ENCODE measurements at places on chromosomes 16 and 17.

DNA sequence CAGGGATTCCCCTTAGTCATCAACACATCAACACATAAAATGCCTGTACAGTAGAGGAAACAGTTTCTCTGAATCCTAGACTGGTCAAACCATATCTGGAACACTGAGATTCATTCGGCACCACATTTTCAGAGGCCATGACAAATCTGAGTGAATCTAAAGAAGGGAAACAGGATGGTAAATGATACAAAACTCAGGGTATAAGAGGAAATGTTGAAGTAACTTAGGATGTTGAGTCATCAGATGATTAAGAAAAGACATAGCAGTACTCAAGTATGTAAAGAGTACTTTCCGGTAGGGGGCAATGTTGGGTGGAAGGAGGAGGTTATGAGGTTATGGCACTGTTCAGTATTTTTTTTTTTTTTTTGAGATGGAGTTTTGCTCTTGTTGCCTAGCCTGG lies 358.5 kb upstream of the PMFBP1 start:
- DNase-seq: no peak

GRCh38 chr17:69936996-69937395 lies 138.0 kb upstream of the KCNJ16 start:
- DNase-seq: no peak

DNA sequence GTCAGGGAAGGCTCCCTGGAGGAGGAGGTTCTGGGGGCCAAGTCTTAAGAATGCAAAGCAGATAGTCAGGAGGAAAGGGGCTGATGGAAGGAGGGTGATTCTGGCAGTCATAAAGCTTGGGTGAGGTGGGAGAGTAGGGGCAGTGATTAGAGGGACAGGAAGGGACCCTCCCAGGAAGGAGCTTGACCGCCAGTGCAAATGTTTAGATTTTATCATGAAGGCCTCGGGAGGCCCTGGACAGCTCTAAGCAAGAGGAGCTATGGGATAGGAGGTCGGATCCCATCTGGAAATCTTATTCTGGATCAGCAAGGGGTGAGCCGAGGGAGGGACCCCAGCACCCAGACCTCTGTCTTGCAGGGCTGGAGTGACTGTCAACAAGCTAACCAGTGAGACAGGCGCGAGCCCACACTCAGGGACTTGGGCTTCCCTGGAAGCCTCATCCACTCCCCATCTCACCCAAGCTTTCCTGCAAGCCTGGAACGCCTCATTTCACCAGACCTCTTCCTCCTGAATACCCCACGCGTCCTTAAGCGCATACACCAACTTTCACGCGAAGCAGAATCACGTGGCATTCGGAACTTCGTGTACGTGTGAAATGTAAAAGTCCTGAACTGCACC lies 52.0 kb upstream of the CBX4 start:
- DNase-seq: no peak

DNA sequence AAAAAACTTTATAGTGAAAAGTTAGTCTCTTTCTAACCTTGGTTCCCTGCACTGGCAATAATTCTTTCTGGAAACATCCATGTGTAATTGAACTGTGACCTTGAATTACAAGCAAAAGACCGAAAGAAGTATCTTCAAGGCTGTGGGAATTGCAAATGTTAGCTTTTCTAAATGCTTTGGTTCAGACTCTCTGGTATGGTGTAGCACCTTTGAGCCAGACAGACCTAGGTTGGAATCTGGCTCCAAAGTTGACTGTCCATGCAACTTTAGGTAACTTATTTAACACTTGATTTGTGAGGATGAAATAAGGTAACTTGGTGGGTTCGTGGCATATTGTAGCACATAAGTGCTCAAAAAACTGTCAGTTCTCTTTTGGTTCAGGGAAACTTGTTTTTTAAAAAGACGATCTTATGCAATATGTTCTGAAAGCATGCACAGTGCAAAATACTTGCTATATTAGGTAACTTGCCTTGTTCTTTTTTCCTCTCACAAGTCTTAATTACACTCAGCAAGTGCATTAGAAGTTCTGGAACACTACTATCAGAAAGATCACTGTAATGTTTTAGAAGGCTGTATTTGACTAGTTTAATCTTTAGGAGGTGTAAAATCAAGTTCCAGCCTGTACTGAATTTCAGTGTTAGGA lies 46.3 kb downstream of the TANGO6 start:
- no peak for DNase-seq

DNA sequence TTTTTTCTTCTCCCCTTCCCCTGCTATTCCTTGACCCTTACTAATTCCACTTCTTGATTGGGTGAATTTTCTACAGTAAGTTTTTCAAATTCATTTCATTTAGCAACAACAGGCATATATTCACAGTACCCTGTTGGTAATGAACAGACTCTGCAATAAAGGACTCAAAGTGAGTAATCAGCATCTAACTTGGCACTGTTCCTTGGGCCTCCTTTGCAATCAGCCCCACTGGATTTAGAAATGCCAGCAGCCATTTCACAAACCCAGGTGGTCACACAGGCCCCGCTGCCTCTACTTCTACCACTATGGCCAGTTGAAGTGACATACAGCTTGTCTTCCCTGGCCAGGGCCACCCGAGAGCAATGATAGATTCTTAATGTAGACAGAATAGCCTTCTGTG lies 113.8 kb downstream of the CYB561 start:
- no peak for DNase-seq

DNA sequence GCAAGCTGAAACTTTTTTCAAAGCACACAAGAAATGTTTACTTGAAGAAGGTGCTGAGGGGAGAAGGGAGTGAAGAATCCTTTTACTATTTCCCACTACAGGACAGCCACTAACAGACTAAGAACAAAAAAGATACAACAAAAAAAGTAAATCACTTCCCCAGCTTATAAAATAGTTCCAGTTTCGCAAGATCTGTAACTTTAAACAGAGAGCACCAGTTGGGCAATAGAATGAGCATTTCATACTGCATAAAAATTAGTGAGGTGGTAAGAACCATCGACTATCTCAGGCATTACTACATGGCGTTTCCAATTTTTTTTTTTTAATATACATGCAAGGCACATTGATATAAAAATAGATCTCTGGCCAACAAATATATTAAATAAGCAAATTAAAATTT lies 11.1 kb downstream of the CRYBA1 start:
- DNase-seq: no peak

DNA sequence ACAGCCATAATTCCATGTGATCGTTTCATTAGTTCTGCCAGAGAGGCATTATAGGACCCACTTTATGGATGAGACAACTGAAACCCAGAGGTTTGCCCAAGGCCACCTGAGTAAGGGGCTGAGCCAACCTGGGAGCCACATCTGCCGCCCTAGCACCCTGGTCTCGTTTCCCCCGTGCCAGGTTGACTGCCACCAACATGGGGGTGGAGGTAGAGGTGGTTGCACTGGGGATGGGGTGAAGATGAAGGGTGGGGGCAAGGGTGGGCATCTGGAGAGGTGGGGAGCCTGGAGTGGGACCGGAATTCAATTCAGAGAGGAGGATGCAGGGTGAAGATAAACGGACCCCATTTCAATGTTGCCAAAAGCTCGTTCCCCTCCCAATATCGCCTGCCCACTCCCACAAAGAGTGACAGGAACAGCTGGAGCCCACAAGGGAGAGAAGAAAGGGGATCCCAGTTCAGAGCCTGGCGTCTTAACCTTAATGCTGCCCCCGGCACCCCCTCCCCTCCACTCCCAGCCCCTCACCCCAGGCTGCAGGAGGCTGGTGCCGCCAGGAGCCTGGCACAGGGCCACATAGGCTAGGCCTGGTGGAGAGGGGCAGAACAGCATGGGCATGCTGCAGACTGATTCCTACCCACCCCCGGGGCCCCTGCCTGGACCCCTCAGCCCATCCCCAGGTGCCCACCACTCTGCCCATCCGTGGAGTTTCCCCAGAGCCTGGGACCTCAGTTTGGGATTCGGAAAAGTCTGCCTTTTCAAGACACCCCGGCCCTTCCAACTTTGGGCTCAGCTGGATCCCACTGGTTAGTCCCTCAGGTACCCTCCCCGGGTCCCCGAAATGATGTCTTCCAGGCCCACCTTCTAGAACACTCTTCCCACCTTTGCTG lies 29.6 kb downstream of the NGFR start:
- DNase-seq: no peak

DNA sequence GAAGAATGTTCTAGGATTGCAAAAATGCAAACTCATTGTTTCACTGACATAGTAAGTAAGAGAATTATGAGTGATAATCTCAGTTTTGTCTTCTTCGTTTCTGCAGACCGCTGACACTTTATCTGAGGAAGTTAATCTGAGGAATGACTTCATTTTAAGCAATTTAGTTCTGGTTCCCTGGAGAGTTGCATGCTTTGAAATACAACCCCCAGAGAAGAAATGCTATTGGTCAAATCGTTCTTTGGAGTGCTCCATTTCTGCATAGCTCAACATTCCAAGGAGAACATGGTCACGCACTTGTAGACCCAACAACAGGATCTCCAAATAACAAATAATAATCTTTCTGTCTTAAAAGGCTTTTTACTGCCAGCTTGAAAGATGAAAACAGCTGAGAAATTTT lies 427.1 kb downstream of the GRIN2A start:
- no peak for DNase-seq

DNA sequence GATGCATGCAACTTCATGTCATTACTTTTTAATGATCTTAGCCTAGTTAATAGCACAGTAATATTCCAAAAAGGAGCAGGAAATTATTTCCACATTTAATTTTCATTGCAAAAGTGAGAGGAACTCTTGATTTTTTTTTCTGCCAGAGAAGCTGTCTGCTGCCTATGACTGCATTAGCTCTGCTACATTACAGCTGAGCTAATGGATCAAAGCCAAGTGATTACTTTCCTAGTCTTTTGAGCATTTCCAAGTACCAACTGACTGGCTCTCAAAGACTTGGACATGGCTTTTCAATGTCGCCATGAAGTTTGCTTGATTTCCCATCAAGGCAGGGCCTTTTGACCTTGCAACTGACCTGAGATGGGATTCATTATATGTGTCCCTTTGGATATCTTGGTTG lies 356.6 kb upstream of the XYLT1 start:
- DNase-seq: no peak

DNA sequence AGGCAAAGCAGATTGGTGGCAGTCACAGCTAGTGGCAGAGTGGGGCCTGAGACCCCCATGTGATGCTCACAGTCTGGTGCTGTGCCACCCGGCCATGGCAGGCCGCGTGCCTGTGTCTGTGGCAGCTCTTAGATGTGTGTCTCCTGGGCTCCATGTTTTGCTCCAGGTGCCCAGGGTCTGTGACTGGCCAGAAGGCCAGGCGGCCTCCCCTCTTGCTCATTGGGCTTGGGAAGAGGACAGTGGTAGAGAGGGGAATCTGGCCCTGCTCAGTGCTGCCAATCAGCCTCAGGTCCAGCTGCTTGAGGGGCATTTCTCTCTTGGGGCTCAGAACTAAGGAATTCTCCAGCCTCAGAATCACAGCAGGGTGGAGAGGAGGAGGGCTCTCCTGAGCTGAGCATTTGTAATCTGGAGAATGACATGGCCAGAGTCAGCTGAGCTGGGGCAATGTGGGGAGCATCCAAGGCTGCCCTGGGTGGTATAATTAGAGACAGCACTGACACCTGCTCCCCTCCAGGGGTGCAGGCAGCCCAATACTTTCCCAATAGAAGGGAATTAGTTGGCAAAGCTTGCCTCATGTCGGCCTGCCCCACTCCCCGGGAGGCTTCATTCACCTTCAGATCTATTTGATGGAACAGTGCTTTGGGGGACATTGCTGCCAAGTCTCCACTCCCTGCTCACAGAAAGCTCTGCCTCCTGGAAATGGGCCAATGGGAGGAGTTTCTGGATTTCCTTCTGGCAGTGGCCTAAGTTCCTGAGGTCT lies 2.7 kb upstream of the LASP1NB start:
- DNase-seq: peak; percentile 40

- no peak for DNase-seq
These were observed 7.2 kb upstream of the MYCBPAP start for GRCh38 chr17:50501054-50501453.

GRCh38 chr17:73069164-73069770 lies 23.2 kb downstream of the SLC39A11 start:
- DNase-seq: no peak

- no peak for DNase-seq
These were observed 18.4 kb downstream of the LDHD start for GRCh38 chr16:75097941-75098901.

GRCh38 chr17:72445055-72445991 lies 324.5 kb downstream of the SOX9 start:
- no peak for DNase-seq

DNA sequence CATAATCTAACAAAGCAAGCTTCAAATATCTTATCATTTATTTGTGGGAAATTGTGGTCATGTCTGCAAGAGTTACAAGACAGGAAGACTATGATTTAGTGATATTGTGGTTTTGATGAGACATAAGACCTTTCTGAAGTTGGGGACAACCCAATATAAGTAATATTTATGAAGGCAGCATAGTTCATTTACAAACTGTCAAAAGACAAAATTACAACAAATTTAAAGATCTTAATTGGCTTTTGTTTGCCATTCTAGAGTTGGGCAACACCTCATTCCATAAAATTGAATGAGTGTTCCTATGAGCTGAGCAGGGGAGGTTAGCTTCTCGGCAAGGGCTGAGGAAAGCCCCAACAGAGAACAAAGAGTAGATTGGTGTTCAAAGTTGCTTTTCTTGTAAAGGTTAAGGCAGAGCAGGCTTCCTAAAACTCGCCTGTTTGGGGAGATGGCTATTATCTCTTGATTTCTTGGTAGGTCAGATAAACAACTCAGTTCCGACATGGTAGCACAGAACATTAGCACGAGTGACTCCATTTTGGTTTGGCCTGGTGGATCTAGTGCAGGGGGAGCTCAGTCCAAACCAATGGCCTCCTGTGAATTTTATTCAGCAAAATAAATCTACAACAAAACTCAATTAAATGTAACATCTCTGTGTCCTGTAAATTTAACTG lies 10.9 kb upstream of the MMD start:
- DNase-seq: no peak

DNA sequence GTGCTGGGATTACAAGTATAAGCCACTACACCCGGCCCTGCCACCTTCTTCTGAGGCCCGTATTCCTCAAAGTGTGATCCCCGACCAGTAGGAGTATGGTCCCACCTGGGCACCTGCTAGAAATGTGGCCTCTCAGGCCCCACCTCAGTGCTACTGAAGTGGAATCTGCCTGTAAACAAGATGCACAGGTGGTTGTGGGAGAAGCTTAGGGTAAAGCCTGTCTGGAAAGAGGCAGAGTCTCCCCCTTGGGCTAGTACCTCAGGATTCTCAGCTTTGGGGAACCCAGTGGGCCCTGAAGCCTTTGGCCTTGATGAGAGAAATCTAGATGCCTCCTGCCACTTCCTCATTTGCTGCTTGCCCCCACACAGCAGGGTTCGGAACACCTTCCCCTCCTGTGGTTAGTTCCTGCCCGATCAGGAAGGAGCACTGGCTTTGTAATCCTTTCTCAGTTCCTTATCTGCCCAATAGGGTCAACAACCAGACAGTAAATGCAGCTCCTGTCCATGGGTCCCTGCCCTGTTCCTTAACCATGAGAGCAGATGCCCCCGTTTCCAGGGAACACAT lies 25.2 kb downstream of the TK2 start:
- DNase-seq: peak; percentile 46
